ENCODE measurements at places on chromosomes 2 and 18. TPM values are rescaled to one million over a fixed set of nuclear protein-coding genes. Genes with fewer than 3 reads are reported as not detected.

Gene HJURP
- 22.2 TPM for polyA plus RNA-seq

Gene NIF3L1
- 38.1 TPM for polyA plus RNA-seq

Gene GREB1L
- 1.2 TPM for polyA plus RNA-seq

Gene APOB
- polyA plus RNA-seq: not detected

Gene SERPINB3
- polyA plus RNA-seq: 0.58 TPM

Gene RNF125
- 0.75 TPM for polyA plus RNA-seq

Gene INHA
- 0.14 TPM for polyA plus RNA-seq

Gene UPP2
- polyA plus RNA-seq: not detected

Gene ARHGEF33
- polyA plus RNA-seq: 0.34 TPM

Gene HAUS1
- 54.8 TPM for polyA plus RNA-seq

Gene MOCOS
- polyA plus RNA-seq: 4.3 TPM

Gene ARL4C
- 105 TPM for polyA plus RNA-seq

Gene CPLX4
- polyA plus RNA-seq: not detected

Gene PIEZO2
- not detected for polyA plus RNA-seq

Gene LONRF2
- not detected for polyA plus RNA-seq

Gene COL4A3
- 0.12 TPM for polyA plus RNA-seq

Gene ATOH8
- polyA plus RNA-seq: not detected

Gene GRB14
- 1.5 TPM for polyA plus RNA-seq

Gene TACR1
- polyA plus RNA-seq: not detected

Gene GPR55
- not detected for polyA plus RNA-seq

Gene KCTD1
- 33.7 TPM for polyA plus RNA-seq

Gene ARHGAP28
- 0.06 TPM for polyA plus RNA-seq

Gene SERPINB10
- polyA plus RNA-seq: 0.73 TPM

Gene ABCG5
- not detected for polyA plus RNA-seq

Gene FAM237A
- not detected for polyA plus RNA-seq

Gene GFPT1
- polyA plus RNA-seq: 5.8 TPM

Gene KCNG2
- not detected for polyA plus RNA-seq

Gene TEX44
- not detected for polyA plus RNA-seq

Gene SNORC
- polyA plus RNA-seq: 0.63 TPM

Gene IL36B
- polyA plus RNA-seq: not detected

Gene RESP18
- not detected for polyA plus RNA-seq

Gene DNER
- 1.1 TPM for polyA plus RNA-seq

Gene MC4R
- polyA plus RNA-seq: not detected

Gene ANKRD30BL
- not detected for polyA plus RNA-seq

Gene ZNF519
- polyA plus RNA-seq: 0.85 TPM

Gene ZC3H6
- 0.59 TPM for polyA plus RNA-seq

Gene CRYBA2
- polyA plus RNA-seq: not detected

Gene UBXN4
- 24.5 TPM for polyA plus RNA-seq

Gene SYT4
- polyA plus RNA-seq: not detected

Gene DOCK10
- 2.3 TPM for polyA plus RNA-seq

Gene APLF
- 1.6 TPM for polyA plus RNA-seq

Gene TM4SF20
- not detected for polyA plus RNA-seq

Gene ALLC
- polyA plus RNA-seq: not detected

Gene BCL2
- polyA plus RNA-seq: 0.69 TPM

Gene CCL20
- polyA plus RNA-seq: 0.60 TPM

Gene KCNS3
- polyA plus RNA-seq: 6.8 TPM

Gene CRYGB
- polyA plus RNA-seq: not detected

Gene TOGARAM2
- 0.10 TPM for polyA plus RNA-seq

Gene SLC9A2
- 0.02 TPM for polyA plus RNA-seq
